SK-N-DZ (cell line): ENCODE measurements at places on chromosomes 4 and X.

DNA sequence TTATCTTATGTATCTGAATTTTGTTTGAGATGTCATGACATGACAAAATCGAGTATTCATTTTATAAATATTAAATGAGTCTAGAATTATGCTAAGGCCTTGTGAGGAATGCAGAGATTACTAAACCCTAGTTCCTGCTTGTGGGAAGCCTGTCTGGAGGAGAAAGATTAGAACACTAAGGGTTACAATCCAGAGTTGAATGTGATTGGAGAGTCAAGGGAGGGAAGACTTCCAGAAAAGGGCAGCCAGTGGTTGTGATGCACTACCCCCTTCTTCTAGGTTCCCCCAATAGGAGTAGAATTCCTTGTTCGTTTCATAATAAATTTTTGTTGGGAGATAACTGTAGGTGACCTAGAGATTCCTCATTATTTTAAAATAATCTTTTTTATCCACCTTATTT, 141.1 kb downstream of the AFF1 start:
- no peak for DNase-seq

- no peak for DNase-seq
Observed at GRCh38 chr4:15531792-15532191, 62.1 kb downstream of the CC2D2A start.

GRCh38 chr4:180152831-180153230, 2090.4 kb upstream of the TENM3 start:
- DNase-seq = no peak

GRCh38 chrX:153669174-153669890, 4.3 kb downstream of the PNCK start:
- peak; percentile 46 for DNase-seq

DNA sequence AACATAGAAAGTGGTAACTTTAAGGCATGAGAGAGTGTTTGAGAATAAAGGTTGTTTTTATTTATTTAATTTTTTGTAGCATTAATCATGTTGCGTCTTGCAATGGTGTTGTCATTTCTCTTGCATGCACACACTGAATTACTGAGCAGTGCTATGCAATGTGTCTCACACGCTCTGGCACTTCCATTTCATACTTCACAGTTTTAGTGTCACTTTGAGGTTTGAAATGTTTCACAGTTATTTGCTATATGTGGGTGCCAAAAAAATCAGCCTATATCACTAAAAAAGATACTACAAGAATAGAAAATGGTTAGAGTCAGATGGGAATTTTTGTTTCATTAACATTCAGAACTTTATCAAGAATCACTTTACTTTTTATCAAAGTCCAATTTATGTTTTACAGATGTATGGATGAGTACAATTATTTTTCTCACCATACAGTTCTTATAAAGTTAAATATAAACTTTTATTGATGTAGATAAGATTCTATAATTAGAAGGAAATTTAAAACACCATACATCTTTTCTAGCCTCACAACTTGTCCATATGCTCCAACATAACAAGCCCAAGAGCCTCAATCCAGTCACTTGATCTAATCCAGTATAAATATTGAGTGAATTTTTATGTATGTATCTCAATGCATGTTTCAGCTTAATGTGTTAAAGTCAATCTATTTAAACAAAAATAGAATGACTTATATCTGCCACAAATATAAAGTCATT, 114.0 kb downstream of the IQCM start:
- no peak for DNase-seq
